ENCODE measurements at places on chromosomes 1 and 21.

DNA sequence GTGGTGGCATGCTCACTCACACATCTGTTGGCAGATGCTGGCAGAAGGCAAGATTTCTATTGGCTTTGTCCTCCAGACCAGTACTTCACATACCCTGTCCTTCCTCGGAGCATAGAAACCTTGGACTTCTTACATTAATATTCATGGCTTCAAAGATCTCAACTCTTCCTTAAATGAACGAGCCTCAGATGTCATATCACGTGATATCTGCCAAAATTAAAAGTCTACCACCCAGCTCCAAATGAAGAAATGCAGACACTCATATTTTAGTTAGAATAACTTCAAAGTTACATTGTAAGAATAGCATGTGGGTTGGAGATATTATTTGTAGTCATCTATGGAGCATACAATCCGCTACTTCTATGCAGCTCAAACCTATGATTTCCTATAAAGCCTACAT, 1994.9 kb downstream of the NCAM2 start:
- DNase-seq = no peak

DNA sequence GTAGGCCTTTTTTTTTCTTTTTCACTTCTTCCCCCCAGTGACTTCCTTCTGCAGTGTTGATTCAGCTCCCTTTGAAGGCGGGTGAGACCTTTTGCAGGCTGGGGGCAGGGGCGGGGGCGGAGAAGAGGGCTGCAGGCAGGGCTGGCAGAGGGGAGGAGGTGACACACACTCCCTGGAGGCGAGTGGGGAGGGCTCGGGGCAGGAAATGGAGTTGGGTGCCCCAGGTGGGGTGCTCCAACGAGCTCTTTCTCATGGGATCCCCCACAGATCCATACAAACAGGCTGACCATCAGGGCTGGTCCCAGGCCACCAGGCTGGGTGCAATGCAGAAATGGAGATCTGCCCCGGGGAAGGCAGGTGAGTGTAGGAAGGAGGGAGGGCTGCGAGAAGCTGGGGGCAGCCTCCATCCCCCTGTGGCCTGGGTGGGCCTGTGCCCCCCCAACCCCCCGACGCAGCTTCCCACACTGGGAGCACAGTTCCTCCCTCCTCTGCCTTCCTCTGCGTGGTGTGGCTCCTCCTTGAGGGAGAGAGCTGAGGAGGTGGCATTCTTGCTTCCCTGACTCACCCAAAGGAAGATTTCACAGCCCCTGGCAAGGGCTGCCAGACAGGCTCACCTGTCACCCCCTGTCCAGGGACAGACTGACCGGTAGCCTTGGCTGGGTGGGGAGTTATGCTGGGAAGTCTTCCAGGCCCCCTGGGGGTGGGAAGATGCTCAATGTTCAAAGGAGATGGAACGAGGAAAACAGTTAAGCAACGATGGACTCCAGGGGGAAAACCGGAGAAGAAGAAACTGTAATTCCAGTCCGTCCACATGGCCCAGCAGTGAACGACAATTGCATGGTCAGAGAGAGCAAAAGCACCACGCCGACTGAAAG, 7.1 kb upstream of the ITGB2 start:
- DNase-seq = peak; percentile 46

DNA sequence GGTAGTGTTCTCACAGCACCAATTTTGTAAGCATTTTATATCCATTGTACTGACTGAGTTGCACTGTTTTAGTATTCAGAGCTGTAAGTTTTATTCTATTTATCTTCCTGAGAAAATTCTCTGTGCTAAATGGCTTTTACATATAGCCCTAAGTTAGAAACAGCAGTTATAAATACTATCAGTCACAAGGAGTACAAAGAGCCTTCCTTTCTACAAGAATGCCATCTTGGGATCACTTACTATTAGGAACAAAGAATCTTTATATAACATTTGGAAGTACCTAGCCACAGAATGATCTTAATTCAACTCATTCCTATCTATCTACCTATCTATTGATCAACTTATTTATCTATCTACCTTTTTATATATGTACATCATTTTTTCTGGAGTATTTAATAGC, 423.9 kb upstream of the RGS18 start:
- no peak for DNase-seq

DNA sequence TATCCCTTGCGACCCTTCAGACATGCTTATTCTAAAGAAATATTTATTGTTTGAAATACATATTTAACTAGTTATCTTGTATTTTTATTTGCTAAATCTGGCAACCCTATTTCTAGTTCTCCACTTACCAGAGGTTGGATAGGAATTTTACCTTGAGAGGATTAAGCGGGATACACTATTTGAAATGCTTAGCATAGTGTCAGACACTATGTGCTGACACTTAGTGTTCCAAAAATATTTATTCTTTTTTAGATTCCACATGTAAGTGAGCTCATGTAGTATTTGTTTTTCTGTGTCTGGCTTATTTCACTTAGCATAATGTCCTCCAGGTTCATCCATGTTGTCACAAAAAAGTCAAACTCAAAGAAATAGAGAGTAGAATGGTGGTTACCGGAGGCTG, 78.7 kb downstream of the NTMT2 start:
- DNase-seq = no peak

GRCh38 chr1:147238053-147238902, 4.2 kb upstream of the CHD1L start:
- DNase-seq = no peak

DNA sequence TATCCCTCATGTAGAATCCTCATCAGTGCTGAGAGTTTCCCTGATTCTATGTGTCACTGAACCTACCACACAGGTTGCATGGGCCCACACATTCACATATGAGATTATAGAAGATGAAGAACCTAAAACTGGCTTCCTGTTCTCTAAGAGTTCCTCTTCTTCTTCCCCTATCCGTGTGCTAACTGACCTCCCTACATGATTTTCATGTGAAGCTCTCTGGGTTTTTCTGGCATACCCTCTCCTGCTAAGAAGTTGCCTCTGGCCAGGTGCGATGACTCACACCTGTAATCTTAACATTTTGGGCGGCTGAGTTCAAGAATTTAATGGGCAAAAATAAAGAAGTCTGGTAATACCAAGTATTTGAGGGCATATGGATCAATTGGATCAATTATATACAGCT, 5.5 kb upstream of the CD244 start:
- no peak for DNase-seq

GRCh38 chr1:23438545-23438944, 14.0 kb upstream of the TCEA3 start:
- no peak for DNase-seq

DNA sequence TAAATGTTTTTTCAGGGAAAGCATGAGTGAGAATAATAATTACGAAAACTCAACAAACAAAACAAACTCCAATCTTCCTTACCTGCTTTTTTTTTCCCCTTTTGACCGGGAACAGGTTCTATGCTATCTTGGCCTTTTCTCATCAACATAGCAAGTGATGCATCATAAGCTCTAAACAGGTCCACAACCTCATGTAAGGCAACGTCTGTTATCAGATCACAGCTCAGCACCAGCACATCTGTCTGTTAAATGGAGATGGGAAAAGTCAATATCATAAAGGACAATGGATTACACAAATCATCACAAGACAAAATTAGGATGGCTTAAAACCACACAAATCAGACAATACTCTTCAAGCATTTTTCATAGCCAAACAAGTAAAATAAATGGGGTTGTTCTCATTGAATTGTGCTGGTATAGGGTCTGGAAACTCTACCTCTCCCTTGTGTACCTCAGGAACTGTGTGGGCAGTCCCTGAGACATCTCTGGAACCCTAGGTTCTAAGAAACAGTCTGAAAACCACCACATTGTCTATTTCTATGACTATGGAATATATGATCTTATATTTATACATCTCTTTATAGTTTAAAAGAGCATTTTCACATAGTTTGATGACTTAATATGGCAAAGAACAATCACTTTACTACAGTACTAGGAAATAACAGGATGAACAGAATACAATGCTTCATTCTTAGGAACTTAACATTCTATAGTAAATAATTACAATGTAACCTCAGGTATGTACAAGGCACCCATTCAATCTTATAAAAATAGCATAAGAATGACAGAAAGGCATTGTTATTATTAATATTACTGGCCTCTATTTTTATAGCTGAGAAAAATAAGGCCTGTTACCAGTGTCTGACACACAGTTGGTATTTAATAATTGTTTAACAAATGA, 44.7 kb downstream of the EIF2B3 start:
- DNase-seq = no peak

DNA sequence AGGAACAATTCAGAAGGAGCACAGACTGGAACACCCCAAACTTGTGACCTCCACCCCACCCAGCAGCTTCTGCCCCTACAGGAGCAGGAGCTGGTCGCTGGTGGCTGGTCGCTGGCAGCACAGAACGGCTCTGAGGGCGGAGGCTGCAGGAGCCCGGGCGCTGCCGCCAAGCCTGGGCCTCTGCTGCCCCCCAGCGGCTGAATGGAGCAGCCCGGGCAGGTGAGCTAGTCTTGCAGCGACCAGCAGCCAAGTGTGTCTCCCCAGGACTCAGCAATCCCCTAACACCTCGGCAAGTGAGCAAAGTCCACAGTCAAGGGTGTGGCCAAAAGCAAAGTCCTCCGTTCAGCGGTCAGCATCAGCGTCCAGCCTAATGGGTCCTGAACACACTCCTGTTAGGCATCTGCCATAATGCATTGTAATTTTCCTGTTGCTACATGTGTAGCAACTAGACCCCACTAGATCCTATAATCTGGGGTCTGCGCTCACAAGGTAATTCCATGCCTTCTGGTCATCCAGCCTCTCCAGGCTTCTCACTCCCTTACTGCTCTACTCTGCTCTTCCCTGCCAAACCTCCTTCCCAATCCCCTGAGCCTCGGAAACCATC, 12.1 kb upstream of the GJB5 start:
- peak; percentile 69 for DNase-seq

GRCh38 chr1:172936088-172936645, 114.6 kb downstream of the TNFSF18 start:
- DNase-seq = no peak

DNA sequence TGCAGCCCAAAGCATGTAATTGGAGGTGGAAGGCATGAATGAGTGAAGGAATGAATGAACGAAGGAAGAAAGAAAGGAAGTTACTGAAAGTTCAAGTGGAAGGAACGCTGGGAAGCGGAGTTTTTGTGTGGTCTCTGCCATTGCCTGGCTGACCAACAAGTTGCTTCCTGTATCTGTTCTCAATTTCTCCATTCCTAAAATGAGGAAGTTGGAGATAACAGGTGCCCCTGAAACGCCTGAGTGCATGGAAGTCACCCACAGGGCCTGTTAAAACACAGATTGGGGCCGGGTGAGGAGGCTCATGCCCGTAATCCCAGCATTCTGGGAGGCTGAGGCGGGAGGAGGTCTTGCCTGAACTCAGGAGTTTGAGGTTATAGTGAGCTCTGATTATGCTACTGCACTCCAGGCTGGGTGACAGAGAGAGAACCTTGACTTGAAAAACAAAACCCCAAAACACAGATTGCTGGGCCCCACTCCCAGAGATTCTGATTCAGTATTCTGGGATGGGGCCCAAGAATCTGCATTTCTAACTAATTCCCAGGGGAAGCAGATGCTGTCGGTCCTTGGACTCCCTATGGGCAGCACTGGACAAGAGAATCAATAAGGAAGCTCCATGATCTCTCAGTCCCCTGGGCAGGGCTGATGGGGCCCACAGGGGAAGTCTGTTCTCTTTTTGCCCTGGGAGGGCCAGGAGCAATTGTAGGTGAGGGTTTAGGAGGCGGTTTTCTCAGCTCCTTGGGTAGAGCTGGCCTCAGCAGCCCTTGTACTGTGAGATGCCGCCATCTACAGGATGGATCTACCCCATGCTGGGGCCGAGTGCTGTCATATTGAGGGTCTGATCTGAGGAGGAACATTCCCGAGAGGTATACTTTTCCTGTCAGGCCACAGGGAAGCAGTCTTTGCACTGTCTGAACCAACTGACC, 3.3 kb upstream of the CNR2 start:
- DNase-seq = peak; percentile 47

DNA sequence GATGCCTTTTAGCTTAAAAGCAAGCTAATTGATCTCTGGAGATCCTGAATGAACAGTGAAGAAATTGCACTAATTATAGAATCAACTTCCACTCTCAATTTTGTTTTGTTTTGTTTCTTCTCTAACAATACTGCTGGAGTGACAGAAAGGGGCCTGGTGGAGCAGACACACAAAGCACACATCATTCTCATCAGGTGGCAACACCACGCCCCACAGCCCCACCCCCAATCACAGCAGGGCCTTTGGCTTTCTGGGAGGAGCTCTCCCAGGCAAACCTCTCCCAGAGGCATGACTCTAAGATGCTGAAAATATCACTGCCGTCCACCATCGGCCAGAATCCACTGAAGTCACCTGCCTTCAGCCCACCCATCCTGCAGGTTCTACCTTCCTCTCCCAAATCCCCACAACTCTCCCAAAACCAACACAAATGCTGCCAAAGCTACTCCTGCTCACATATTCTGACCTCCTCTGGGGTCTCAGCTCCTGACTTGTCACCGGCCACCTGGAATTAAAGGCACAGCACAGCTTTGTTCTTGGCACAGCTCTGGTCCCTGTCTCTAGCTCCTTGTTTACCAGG, 120.7 kb downstream of the GRIK3 start:
- DNase-seq = no peak

- DNase-seq = no peak
Observed at GRCh38 chr21:17813353-17813752, 5.8 kb downstream of the C21orf91 start.

Measured in left ventricle myocardium inferior (tissue), 1 donor.